CD4-positive, alpha-beta T cell treated with Interleukin-6 at 100 ng/mL for 8 hours (primary cell): ENCODE measurements at places on chromosomes 2 and 18.

DNA sequence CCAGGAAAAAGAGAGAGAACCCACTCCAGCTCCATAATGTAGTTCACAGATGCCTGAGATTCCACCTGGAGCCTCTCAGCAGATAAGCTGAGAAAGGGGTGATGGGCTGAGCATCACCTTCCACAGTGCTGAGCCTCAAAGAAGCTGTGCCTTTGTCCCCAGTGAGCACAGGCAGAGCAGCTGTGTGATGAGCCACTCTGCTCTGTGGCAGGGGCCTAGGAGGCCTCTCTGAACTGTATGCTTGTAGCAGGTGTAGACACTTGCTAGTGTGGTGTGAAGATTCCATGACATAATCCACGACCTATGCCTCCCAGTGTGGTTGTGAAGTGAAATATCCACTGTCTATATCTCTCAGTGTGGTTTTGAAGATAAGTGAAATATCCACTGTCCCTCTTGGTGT lies 70.4 kb upstream of the MGAT4A start:
- no peak for DNase-seq

DNA sequence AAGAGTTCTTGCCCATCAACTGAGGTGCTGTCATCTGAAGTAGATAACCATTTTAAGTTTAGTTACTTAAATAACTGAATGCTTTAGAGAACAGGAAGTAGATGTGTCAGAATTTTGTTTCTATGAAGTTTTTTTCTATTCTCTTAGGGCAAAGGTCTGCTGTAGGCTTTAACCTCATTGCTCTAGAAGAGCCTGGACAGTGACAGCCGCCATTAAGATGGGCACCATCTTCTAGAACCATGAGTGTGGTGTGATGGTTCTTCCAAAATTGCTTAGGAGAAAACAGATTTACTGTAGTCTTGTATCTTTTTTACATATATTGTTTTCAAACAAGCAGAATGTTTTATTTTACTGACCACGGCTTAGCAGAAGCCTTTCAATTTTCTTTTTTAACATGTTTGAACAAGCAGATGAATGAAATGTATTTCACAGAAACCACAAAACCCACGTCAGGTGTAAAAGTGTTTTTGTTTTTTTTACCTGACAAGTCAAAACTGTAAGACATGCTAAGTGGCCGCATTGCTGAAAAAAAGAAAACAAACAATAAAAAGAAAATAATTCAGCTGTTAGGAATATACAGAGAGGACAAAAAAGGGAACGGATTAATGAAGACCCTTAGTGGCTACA lies 77.9 kb downstream of the PRELID3A start:
- no peak for DNase-seq

GRCh38 chr2:241123816-241124536 lies 21.9 kb upstream of the MTERF4 start:
- DNase-seq = peak; percentile 54

- DNase-seq = no peak
Observed at GRCh38 chr2:147945660-147946059, 74.9 kb downstream of the ORC4 start.

GRCh38 chr2:188410504-188411235 lies 119.0 kb downstream of the GULP1 start:
- DNase-seq = no peak

GRCh38 chr2:113227290-113227689 lies 51.4 kb downstream of the PAX8 start:
- no peak for DNase-seq

- DNase-seq = no peak
Observed at GRCh38 chr18:24995755-24996154, 356.2 kb downstream of the ZNF521 start.
